Pancreas (tissue), 10 donors: ENCODE measurements at places on chromosomes 3 and 15. TPM values are rescaled to one million over a fixed set of nuclear protein-coding genes. Genes with fewer than 3 reads are reported as not detected.

- H3K4me1 ChIP-seq = no peaks in the 10 kb centered on the region
- no peaks in the 10 kb centered on the region for H3K27me3 ChIP-seq
- H3K27ac ChIP-seq = no peak overlapping the region
- H3K36me3 ChIP-seq = no peaks in the 10 kb centered on the region
- no peak overlapping the region for H3K4me3 ChIP-seq
- DNase-seq = no peak
Measured at GRCh38 chr15:73654659-73655058, 21.5 kb upstream of the NPTN start.

DNA sequence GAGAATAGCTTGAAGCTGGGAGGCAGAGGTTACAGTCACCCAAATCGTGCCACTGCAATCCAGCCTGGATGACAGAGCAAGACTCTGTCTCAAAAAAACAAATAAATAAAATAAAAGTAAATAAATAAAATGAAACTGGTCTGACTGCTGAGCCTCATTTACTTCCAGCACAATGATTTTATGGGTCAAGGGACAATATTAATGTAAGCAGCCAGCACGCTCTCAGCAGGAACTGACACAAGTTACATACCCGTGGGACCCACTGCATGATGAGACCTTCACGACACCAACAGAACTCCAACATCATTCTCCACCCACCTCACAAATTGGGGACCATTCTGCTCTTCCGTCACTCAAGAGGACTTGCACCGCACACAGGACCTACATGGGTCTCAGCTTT is 230.3 kb downstream of the MAGI1 start:
- no peaks in the 10 kb centered on the region for H3K4me1 ChIP-seq
- no peak for DNase-seq
- H3K36me3 ChIP-seq = no peaks in the 10 kb centered on the region
- no peak overlapping the region for H3K4me3 ChIP-seq

DNA sequence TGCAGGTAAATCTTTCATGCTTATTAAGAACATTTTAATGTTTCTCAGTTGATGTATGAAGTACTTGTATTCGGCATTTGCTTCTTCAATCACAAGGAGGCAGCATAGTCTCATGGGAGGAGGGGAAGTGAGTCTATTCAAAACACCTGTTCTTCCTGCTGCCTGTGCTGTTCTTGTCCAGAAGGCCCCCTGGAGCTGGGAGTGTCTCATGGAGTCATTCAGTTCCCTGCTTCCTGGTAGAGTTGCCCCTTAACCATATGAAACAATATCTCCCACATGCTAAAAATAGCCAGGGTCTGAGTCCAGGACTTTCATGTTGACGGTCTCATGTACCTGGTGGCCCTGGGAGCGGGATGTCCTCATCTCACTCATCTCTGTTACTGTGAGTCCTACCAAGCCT is 15.5 kb upstream of the PPP1R2 start:
- peaks cover 5% of the 10 kb centered on the region for H3K4me1 ChIP-seq
- H3K4me3 ChIP-seq = no peak overlapping the region
- no peaks in the 10 kb centered on the region for H3K27me3 ChIP-seq
- H3K27ac ChIP-seq = peak overlapping the region; percentile 20
- no peak for DNase-seq

DNA sequence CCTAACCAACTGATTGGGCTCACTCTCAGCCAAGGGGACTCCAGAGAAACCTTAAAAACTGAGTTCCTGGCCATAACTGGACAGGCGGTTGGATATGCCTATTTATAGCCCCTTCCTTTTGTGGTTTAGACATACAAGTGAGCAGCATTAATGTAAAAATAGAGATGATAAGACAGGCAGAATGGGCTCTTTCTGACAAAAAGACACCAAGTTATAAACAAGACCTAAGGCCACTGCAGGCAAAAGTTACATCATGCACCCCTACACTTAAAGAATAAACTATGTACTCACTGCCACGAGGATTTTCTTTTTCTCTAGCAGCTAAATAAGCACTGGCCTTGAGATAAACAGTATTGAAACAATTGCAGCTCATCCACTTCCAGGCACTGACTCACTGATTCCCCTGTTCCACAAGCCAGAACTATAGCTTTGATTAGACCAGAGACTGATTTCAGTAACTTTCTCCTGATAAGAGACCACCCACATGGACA is 30.1 kb downstream of the SUCNR1 start:
- DNase-seq = no peak
- H3K36me3 ChIP-seq = no peaks in the 10 kb centered on the region
- no peaks in the 10 kb centered on the region for H3K27me3 ChIP-seq
- no peak overlapping the region for H3K4me3 ChIP-seq
- no peaks in the 10 kb centered on the region for H3K4me1 ChIP-seq
- no peak overlapping the region for H3K27ac ChIP-seq

- DNase-seq = no peak
- H3K4me1 ChIP-seq = no peaks in the 10 kb centered on the region
- H3K36me3 ChIP-seq = no peaks in the 10 kb centered on the region
- no peak overlapping the region for H3K27ac ChIP-seq
- H3K27me3 ChIP-seq = no peaks in the 10 kb centered on the region
Measured at GRCh38 chr3:157079676-157080369, 80.1 kb downstream of the CCNL1 start.

- DNase-seq = no peak
- no peak overlapping the region for H3K27ac ChIP-seq
- no peak overlapping the region for H3K4me3 ChIP-seq
- H3K36me3 ChIP-seq = peaks cover 38% of the 10 kb centered on the region
- H3K27me3 ChIP-seq = no peaks in the 10 kb centered on the region
- peaks cover 23% of the 10 kb centered on the region for H3K4me1 ChIP-seq
Measured at GRCh38 chr3:134482622-134483021, 3.2 kb downstream of the ANAPC13 start.

GRCh38 chr15:82105451-82106215 is 59.8 kb upstream of the MEX3B start:
- peak; percentile 69 for DNase-seq
- H3K27ac ChIP-seq = no peak overlapping the region

The C2CD4B gene
- 46.7 TPM for total RNA-seq

The LIPH gene
- total RNA-seq = 8.7 TPM

The HESX1 gene
- total RNA-seq = not detected

The GP9 gene
- not detected for total RNA-seq

The CPA3 gene
- total RNA-seq = 3.0 TPM

The ARL6 gene
- 2.2 TPM for total RNA-seq

The SCAMP2 gene
- total RNA-seq = 33.5 TPM

The TTLL13 gene
- total RNA-seq = not detected

The ZNF662 gene
- total RNA-seq = 8.5 TPM
